ENCODE measurements at places on chromosomes 12 and 14. TPM values are rescaled to one million over a fixed set of nuclear protein-coding genes. Genes with fewer than 3 reads are reported as not detected.

DNA sequence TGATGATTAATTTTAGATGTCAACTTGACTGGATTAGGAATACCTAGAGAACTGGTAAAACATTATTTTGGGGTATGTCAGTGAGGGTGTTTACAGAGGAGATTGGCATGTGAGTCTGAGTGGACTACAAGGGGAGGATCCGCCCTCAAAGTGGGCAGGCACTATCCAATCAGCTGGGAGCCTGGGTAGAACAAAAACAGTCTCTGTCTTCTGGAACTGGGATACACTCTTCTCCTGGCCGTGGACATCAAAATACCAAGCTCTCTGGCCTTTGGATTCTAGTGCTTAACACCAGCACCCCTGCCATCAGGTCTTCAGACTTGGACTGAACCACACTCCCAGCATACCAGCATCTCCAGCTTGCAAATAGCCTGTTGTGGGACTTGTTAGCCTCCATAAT lies 4.4 kb upstream of the SCAF11 start:
- no peak for DNase-seq

The VRTN gene
- total RNA-seq, result 0.09 TPM

The CPNE6 gene
- total RNA-seq, result 0.14 TPM

The DDN gene
- not detected for total RNA-seq

The ESPL1 gene
- total RNA-seq, result 13.1 TPM
